T-cell (primary cell): ENCODE measurements at places on chromosomes 7 and 10. TPM values are rescaled to one million over a fixed set of nuclear protein-coding genes. Genes with fewer than 3 reads are reported as not detected.

- DNase-seq = no peak
Observed at GRCh38 chr7:104548861-104549260, 220.5 kb downstream of the LHFPL3 start.

The CUBN gene
- 6.3 TPM for total RNA-seq

The C7orf33 gene
- total RNA-seq = not detected

GRCh38 chr7:78015574-78016260 is 217.1 kb downstream of the PHTF2 start:
- DNase-seq = no peak

- DNase-seq = no peak
Observed at GRCh38 chr10:96772196-96772595, 51.9 kb upstream of the PIK3AP1 start.

DNA sequence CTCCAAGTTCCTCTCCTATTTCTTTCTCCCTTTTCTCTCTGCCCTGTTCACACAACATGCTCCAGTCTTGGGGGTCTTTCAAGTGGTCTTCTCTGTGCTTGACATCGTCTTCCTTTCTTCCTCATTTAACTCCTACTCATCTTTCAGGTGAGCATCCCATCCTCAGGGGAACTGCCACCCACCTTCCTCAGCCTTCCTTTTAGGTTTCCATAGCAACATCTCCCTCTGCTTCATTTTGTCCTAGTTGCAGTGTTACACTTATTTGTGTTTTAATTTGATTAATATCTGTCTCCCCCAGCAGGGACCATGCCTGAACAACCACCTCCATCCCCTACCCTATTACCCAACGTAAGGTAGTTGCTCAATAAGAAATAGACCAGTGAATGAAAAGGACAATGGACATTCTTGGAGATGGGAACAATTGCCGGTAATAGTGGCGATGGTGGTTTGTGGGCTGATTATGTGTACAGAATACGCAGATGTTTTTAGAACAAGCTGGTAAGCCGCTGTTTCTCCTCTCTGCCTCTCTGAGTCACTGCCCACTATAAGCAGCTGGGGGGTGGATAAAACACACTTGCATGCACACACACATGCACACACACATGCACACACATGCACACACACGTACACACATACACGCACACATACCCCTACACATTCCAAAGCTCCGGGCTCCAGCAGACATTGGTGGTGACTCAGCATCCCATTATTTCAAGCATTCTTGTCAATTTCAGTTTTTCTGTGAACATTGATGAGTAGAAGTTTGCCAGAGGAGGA is 251.6 kb downstream of the GATA3 start:
- no peak for DNase-seq

GRCh38 chr7:94360926-94361325 is 33.8 kb upstream of the COL1A2 start:
- no peak for DNase-seq

GRCh38 chr7:39488467-39489393 is 77.5 kb upstream of the YAE1 start:
- DNase-seq = no peak

GRCh38 chr10:18197706-18198105 is 57.5 kb downstream of the CACNB2 start:
- no peak for DNase-seq

DNA sequence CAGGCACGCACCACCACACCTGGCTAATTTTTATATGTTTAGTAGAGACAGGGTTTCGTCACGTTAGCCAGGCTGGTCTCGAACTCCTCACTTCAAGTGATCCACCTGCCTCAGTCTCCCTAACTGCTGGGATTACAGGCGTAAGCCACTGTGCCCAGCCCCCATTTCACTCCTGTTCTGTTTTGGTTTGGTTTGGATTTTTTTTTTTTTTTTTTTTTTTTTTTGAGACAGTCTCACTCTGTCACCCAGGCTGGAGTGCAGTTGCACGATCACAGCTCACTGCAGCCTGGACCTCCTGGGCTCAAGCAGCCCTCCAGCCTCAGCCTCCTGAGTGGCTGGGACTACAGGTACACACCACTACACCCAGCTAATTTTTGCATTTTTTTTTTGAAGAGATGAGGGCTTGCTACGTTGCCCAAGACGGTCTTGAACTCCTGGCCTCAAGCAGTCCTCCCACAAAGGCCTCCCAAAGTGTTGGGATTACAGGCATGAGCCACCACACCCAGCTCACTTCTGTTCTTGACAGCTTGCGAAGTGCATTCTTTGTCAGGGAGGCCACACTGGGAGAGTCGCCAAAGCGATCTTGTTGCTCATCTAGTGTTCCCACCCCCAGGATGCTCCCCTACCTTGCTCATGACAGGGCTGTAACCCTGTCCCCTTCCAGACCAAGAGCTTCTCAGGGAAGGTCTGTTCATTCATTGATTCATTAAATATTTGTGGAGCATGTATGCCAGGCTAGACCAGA is 229.1 kb downstream of the CUX1 start:
- DNase-seq = no peak

- DNase-seq = no peak
Observed at GRCh38 chr10:30705625-30706149, 76.1 kb upstream of the LYZL2 start.

DNA sequence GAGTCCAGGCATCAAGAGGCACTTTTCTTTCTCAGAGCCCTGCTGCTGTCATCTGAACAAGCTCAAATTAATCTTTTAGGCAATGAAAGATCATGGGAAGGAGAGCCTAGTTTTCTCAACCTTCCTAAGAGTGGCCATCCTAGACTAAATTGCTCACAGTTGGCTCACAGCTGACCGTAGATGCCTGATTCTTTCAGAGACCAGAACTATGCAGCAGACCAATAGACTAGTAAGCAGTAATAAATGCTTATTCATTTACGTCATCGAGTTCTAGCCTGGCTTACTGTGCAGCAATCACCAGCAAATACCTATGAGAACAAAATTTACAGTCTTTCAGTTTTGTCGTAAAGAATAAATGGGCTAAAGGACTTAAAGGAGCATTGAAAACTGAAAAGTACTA is 602.9 kb upstream of the GHITM start:
- no peak for DNase-seq

DNA sequence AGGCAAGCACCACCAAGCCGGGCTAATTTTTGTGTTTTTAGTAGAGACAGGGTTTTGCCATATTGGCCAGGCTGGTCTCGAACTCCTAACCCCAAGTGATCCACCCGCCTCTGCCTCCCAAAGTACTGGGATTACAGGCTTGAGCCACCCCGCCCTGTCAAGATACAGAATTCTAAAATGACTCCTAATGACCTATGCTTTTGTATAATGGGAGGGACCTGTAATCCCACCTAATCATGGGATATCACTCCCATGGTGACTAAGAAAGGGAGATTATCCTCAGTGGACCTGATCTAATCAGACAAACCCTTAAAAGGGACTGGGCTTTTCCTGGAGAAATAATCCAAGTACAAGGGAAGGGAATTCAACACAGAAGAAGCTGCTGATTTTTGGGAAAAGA is 28.8 kb downstream of the SAMD8 start:
- DNase-seq = no peak

The MGAM2 gene
- not detected for total RNA-seq

GRCh38 chr7:152395112-152395511 is 40.7 kb downstream of the KMT2C start:
- DNase-seq = no peak

DNA sequence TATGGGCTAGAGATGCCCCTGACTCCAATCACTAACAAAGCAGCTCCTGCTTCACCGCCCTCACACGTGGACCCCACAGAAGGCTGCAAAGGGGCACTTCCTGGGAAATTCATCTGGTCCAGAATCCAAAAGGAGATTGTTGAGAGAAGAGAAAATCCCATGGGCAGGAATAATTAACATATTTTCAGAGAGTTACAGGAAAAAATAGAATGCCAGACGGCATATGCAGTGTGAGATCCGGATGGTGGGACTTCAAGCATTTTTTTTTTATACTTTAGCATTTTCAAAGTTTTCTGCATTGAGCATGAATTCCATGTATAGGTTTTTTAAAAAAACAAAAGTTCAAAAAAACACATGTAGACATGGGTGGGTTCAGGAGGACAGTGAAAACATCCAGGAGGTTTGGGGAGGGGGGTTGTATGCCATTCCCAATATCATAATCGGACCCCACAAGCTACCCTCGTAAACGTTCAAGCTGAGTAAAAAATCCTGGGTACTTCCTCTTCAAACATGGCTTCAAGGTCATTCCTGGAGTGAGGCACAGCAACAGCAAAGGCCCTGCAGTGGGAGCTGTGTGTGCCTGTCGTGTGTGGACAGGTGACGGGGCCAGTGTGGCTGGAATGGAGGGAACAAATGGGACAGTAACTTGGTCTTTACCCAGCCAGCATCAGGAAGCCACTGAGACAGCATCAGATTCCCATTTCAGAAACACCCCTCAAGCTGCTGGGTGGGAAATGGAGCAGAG is 128.1 kb downstream of the SLIT1 start:
- no peak for DNase-seq

The VWC2 gene
- not detected for total RNA-seq

GRCh38 chr10:12394241-12395033 is 45.1 kb downstream of the CAMK1D start:
- DNase-seq = no peak

The ZNF25 gene
- 9.3 TPM for total RNA-seq

- DNase-seq = no peak
Observed at GRCh38 chr10:121168545-121169216, 317.5 kb downstream of the WDR11 start.

DNA sequence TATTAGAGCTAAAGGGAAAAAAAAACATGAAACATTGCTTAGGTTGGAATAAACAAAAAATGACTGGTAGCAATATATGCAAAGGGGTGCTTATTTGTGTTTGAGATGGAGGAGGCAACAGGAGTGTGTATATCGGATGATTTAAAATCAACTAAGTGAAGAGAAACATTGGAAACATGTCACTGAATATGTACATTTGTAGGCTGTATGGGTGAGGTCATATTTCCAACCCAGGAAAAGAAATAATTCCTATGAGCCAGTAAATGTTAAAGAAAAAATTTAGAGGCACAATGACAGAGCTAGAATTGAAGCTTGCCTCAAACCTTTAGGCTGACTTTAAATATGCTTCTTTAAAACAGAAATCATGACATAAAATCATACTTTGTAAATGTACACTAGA is 709.0 kb upstream of the SEMA3D start:
- DNase-seq = no peak

DNA sequence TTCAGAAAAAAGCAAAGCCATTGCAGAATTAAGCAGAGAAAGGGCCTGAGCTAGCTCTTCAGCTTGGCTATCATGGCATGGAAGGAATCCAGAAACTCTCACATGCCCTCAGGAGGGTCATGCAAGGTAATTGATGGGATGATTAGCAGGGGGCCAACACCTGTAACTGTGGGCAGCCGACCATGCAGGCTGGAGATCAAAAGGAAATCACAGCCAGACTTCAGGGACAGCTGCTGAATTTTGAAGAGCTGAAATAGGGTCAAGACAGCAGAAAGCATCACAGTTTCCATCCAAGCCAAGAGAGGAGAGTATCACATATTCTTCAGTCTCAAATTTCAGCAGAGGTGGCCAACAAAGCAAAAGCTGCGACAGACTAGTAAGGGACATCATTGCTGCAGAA is 239.6 kb upstream of the STEAP1 start:
- DNase-seq = no peak

The GDF2 gene
- total RNA-seq = not detected

DNA sequence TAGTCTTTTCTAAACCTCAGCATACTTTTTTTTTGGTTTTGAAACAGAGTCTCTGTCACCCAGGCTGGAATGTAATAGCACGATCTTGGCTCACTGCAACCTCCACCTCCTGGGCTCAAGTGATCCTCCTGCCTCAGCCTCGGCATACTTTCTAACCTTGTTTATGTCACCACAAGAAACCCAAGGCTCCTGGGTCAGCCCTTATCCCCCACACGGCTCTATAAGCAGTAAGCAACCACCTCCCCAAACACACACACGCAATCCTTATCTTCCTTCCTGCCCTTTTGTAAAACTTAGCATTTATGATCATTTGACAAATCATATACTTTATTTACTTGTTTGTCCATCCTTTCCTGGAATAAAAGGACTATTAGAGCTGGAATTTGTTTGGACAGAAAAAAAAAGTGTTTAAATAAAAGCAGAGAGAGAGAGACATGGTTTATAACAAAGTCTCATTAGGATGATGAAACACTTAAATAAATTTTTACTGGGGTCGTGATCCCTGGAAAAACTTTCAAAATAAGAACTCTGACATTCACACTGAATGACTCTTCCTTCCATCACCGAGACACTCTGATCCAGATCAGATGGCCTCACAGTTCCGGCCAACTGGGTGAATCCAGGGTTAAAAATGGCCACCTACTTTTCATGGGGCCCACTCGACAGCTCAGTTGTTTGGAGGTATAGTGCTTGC is 72.7 kb upstream of the PIK3CG start:
- DNase-seq = no peak
